Stimulated activated CD8-positive, alpha-beta memory T cell treated with anti-CD3 and anti-CD28 coated beads, Interleukin-4, amount 100 ng/mL, for 1 hour (primary cell): ENCODE measurements at places on chromosomes 5 and 9.

GRCh38 chr5:114332925-114333324, 28.9 kb upstream of the KCNN2 start:
- no peak for DNase-seq

DNA sequence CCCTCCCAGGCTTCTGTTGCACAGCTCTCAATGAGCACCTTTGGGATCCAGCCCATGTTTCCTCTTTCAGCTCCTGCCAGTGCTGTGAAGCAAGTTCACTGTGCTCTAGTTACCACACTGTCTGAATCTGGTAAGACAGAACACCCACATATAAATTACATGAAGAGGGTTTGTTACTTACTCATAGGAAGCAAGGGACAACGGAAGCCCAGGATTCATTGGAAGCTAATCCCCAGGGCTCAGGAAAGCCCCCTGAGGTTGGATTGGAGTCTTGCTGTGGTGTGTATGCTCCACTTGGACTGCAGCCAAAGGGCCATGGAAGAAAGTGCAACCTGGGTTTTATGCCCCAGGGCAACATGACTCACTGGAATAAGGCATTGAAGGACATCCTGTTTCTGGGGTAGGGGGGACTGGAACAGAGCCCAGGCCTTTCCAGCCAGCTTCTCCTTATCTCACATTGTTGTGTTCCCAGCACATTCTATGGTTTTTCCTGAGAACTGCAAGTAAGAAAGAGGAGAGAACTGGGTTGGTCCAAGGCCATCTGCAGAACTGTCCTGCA, 15.6 kb upstream of the CLK4 start:
- DNase-seq = no peak

GRCh38 chr5:174386306-174386705, 338.1 kb upstream of the MSX2 start:
- DNase-seq = no peak

GRCh38 chr5:40465416-40465815, 214.3 kb upstream of the PTGER4 start:
- DNase-seq = no peak

DNA sequence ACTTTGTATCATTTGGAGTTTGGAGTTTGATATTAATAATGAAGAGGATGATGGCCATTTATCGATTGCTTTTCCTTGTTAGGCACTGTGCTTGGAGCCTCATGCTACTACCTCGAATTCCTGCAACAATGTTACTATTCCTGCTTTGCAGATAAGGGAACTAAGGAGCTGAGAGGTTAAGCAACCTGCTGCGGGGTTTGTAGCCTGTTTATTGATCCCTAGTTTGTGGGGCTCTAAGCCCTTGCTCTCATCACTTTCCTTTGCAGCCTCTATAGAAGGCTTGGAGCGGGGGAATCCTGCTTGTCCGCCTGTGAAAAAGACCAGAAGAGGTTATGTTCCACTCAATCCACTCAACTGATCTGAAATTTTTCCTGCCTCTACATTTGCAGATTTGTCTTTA, 15.8 kb downstream of the ARHGEF28 start:
- DNase-seq = no peak

GRCh38 chr9:5336688-5337087, 3.0 kb downstream of the RLN1 start:
- no peak for DNase-seq

DNA sequence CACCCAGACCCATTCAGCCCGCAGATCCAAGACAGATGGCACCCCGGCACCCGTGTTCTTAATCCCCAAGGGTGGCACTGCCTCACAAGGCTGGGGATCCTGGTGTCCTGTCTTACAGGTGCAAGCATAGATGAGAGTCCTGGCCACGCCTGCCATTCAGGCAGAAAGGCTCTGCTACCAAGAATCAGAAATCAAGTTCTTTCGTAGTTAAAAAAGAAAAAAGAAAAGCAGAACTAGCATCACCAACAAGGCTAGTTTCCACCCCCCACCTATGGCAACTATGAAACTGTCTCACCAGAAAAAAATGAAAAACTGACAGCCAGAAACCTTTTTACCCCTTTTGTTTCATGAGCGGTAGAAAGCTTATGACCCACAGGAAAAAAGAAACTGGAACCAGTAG, 170.4 kb downstream of the SYK start:
- no peak for DNase-seq

- DNase-seq = no peak
These were observed 47.1 kb downstream of the EHMT1 start for GRCh38 chr9:137665697-137666512.

DNA sequence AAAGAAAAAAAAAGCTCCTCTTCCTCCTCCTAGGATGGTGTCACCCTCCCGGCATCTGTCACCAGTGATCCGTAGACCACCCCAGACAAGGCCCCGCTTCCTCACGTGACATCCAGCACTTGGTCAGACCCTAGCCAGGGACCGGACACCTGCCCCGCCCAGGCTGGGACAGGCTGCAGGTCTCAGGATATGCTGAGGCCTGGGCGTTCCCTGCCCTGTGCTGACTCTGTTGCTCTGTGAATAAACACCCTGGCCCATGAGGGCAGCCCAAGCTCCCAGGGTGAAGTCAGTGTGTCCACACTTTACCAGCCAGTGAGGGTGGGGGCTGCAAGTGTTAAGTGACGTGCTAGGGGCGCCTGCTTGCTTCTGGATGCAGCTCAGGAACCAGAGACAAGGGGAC, 5.6 kb downstream of the EDF1 start:
- no peak for DNase-seq

DNA sequence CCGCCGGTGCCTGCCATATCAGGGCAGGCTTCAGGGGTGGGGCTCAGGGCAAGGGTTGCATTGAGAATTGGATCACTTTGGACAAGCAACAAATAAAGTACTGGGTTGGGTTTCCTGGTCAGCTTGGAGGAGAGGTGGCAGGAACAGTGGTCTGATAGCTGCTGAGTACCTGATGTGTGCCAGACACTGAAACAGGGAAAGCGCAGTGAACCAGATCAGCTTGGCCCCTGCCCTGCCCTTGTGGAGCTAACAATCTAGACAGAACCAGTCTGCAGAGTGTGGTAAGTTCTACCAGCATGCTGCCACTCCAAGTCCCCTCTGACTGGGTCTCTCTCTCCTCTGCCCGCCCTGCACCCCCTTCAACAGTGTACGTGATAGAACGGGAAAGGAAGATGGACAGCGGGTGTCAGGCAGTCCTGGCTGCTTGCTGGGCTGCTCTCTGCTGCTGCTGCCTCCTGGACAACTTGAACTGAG, 53.4 kb downstream of the CYSTM1 start:
- no peak for DNase-seq

DNA sequence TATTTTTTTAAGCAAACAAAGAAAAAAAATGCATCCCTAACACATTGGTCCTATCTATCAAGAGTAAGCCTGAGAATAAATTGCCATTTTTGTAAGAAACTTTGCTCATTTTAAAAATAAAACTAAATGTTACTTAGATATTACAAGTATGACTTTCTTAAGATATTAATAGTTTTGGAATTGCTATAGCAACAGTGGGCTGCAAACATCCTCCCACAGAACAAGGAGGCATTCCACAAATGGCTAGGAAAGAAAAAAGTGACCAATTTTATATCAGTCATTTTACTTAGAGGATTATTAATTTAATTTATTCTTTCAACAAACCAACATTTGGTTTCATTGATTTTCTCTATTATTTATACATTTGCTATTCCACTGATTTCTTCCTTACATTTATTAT, 63.7 kb downstream of the LURAP1L start:
- no peak for DNase-seq

DNA sequence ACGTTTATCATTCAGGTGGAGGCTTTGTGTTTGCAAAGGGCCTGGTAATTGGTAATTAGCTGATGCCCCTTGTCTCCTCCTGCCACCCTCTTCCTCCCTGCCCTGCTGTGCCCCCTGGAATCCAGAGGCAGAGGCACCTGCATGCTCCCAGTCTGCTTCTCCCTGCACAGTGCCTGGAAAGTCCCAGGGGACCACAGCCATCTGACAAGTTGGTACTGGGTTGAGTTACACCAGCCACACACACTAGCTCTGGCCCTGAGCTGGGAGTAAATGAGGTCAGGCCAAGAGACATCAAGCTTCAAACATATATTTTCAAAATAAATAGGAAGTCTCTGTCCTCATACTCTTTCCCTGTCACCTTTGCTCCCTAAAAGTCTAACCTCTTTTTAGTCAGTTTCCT, 56.3 kb downstream of the INSYN2B start:
- no peak for DNase-seq

GRCh38 chr9:75889977-75890471, 449 bp upstream of the PCSK5 start:
- no peak for DNase-seq

- no peak for DNase-seq
These were observed 4.8 kb downstream of the CHD1 start for GRCh38 chr5:98923966-98924365.

- no peak for DNase-seq
These were observed 4.4 kb downstream of the FGF10 start for GRCh38 chr5:44384816-44385215.

DNA sequence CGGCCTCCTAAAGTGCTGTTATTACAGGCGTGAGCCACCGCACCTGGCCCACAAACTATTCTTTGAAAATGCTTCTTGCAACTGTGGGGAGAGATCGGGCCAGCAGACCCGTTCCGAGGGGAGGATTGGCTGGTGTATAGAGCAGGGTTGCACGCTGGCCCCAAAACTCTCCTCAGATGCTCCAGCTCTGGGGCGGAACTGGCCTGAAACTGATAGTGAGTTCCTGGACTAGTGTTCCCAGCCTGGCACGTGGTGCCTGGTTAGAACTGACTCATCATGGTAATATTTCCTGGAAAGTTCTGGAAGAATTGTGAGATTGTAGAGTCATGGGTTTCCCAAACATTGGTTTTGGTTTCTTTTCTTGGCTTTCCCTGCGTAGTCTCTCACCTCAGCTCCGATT, 120.5 kb downstream of the FBXL7 start:
- no peak for DNase-seq

GRCh38 chr9:37727013-37727412, 26.6 kb upstream of the TRMT10B start:
- DNase-seq = no peak

DNA sequence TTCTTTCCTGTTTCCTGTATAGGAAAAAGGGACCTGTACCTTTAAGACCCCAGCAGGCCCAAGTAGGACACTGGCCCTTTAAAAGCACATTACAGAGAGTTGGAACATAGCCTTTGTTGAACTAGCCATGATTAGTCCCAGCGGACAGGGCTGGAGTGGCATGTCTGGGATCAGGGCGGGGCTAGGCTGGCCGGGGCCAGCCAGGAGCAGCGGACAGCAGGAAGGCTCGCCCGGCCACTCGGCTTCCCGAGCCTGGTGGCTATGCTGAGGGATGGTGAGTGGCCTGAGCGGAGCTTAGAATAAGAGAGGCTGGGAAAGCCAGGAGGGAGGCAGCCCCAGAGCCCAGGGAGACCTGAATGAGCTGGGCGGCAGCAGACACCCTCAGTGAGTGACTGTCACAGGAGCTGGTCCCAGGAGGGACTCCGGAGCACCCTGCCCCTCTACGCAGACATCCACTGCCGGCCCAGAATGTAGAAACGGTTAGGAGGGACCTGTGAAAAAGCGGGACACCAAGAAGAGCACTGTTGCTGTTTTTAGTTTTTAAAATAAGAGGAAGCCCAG, 92.1 kb downstream of the DAB2IP start:
- DNase-seq = no peak

DNA sequence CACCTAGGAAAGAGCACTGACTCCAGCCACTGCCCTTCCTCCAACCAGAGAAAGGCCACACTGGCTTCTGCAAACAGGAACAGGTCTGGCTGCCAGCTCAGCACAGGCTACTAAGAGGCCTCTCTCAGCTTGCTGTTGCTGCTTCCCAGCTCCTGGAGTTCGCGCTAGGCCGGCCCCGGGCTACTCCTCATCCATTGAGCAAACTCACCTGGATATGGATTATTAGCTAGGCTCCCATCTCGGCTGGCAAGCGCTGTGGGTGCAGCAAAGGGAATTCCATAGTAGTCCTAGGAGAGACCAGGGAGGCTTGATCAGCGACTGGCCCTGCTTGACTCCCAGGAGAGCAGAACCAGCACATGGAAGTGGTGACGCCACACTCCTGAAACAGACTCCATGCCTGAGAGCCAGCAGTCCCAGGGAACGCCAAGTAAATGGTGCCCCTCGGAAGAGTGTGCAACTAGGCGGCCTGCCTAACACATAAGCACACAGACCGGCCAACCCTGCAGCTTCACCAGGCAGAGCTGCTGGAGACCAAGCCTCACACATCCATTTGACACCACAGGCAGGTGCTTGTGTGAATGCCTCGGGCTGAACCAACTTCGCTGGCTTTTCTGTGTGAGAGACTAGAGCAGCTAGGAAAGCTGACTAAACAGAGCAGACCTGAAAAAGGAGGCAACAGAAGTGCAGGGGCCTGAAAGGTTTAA, 107.2 kb downstream of the UBE2R2 start:
- no peak for DNase-seq

DNA sequence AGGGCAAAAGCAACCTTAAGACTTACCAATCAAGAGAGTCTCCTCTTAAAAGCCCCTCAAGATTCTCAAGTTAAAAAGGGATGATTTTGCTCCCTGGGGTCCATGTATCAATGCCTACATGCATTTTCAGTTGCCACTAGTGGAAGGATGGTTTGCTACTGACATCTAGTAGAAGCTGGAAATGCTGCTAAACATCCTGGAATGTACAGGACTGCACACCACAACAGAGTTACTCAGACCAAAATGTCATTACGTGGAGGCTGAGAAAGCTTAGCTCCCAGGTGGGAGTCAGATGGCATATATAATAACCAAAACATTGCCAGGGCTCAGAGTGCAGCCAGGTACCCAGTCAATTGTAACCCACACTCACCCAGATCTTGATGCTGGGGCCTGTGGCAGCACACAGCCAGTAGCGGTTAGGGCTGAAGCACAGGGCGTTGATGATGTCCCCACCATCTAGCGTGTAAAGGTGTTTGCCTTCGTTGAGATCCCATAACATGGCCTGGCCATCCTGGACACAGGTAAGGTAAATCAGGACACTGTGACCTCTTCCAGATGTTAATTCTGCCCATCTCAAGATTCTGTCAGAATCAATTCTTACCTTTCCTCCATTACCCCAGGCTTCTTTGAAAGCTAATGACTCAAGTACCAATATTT, 5.8 kb downstream of the RACK1 start:
- DNase-seq = no peak

DNA sequence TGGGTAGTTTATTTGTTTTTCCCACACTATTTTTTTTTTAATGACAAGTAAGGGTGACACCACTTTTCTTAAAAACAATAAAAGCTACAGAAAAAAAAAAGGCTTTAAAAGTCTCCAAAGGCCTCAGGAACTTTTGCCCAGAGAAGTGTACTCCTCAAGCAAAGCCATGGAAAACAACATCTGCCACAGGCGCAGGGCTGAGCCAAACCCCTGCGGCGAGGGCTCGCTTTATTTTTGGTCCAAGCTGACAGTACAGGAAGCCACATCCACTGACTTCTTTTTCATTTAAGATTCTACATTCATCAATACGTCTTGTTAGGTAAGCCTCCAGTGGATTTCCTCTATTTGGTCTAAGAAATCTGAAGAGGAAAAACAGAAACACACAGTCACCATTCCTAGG, 51.9 kb upstream of the IFNK start:
- DNase-seq = no peak

DNA sequence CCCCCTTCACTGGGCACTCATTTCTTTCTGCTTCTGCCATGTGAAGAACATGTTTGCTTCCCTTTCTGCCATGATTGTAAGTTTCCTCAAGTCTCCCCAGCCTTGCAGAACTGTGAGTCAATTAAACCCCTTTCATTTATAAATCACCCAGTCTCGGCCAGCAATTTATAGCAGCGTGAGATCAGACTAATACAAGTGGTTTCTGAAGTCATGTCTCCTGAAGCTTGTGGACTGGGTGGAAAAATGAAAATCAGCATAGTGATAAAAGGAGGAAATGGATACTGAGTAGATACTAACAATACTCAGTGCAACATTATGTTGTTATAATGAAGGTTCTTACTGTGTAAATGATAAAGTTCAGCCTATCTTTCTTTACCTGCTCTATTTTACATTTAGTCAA, 35.1 kb downstream of the NNT start:
- no peak for DNase-seq
